ENCODE measurements at places on chromosomes 3 and 15.

GRCh38 chr15:63708126-63708772, 111.1 kb downstream of the FBXL22 start:
- DNase-seq: no peak

DNA sequence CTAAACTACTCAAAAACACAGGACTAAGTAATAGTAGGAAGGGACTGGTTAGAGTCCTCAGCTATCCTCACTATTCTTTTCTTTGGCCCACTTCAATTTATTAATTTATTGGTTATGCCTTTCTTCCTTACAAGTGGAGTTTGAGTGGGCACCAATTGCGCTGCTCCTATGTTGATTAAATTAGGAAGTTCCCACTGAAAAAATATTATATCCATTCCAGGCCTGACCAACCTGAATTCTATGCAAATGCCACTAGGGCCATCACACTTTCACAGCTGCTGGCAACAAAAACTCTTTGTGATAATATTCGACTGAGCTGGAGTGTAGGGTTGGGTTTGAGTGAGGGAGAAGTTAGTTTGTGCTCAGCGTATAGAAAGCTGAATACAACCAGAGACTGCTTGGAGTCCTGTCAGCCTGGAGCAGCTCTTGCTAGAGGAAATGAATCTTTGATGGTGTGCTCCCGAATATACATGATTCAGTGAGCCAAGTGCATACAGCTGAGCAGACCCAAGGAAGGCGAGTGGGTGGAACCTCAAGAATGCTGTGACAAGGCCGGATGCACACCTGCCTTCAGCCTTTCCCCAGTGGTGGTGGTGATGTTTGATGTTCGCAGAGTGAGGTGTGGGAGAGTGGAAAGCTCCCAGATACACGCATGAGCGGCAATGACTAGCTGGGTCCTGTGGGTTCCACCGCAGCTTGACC, 1.5 kb downstream of the ARHGEF3 start:
- DNase-seq: peak; percentile 50

DNA sequence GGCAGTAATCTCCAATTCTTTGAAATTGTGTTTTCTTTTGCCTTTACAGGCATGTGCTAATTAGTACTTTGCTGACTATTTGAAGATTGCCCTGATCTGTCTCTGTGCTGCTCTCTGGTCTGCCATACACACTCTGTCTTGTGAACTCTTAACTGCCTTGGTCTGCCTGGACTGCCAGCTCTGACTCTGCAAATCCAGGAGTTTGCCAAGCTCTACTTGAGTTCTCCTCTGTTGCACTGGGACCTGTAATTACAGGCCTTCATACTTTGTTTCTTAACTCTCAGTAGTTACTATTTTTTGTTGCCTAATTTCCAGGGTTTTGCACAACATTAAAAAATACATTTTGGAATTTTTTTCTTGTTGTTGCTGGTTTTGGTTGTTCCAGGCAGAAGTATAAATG, 155.0 kb downstream of the RSRC1 start:
- DNase-seq: no peak

GRCh38 chr3:21729888-21730459, 21.0 kb downstream of the ZNF385D start:
- no peak for DNase-seq

All from stimulated activated CD4-positive, alpha-beta T cell treated with anti-CD3 and anti-CD28 coated beads, Interleukin-1b, Interleukin-23, amount 100 ng/mL, for 4 hours (primary cell).